ENCODE measurements at places on chromosomes 1 and 21.

DNA sequence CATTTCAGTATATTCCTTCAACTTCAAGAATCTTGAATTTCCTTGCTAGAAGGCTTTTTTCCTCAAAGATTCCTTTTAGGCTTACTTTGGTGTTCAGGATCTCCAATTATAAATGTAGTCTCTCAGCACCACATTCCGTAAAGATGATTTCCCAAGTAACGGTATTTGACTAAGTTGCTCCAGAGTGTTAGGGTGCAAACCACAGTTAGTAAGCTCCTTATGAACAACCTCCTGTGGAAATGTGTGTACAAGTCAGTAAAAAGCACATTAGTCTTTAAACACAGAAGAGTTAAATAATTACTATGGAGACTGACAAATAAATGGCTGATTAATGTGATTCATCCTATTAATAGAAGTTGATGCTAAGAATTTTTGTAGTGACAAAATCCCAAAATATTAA is 10.3 kb downstream of the DONSON start:
- no peak for DNase-seq

DNA sequence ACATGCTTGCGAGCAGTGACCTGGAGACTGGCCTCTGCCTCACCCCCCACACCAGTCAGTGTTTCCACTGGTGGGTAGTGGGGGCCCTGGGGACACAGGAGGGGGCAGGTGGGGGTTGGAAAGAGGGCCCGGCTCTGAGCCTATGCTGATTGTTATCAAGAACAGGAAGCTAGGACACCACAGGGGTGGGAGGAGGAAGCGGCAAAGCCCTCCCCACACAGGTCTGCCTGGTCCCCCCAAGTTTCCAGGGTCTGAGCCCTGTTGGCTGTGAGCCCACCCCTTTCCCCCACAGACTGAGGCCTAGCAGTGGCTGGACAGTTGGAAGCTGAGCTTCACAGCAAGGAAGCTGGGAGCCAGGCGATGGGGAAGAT is 1.6 kb upstream of the PTPN7 start:
- DNase-seq, result no peak

- DNase-seq, result no peak
Measured at GRCh38 chr1:14842891-14843290, 244.4 kb downstream of the KAZN start.

- DNase-seq, result no peak
Measured at GRCh38 chr21:42349420-42350317, 1.1 kb downstream of the TFF2 start.

GRCh38 chr1:170063109-170063826 is 11.2 kb downstream of the KIFAP3 start:
- DNase-seq, result no peak

GRCh38 chr1:228812961-228813360 is 77.7 kb downstream of the RHOU start:
- no peak for DNase-seq

DNA sequence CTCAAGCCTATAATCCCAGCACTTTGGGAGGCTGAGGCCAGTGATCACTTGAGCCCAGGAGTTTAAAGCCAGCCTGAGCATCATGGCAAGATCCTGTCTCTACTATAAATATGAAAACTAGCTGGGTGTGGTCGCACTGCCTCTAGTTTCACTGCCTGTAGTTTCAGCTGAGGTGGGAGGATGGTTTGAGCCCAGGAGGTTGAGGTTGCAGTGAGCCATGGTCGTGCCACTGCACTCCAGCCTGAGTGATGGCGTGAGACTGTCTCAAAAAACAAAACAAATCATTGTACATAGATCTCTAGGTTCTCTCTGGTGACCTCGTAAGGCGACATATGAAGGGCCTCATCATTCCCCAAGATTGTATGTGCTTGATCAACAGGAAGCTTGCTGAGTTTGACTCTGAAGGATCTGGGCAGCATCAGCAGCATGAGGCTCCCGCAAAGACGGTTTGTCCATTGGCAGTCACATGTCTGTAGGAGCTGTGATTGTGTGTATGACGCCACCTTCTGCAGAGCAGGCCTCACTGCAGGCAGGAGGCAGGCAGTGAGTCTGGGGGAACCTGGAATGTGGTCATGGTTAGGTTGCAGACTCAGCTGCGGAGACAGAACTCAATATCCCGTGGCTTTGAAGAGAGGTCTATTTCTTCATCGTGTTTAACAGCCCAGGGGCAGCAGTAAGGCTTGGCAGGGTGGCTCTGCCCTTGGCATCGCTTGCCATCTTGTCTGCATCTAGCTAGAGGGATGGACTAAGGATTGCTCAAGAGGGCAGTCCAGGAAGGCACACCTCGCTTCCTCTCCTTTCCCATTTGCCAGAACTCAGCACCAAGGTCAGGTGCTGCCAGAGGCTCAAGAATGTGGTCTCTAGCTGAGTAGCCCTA is 14.0 kb downstream of the ATP5PO start:
- no peak for DNase-seq

Measured in stimulated activated CD4-positive, alpha-beta T cell treated with anti-CD3 and anti-CD28 coated beads, Interleukin-1b, Interleukin-23, amount 100 ng/mL, for 1 hour (primary cell).